ENCODE measurements at places on chromosomes 1 and 21. TPM values are rescaled to one million over a fixed set of nuclear protein-coding genes. Genes with fewer than 3 reads are reported as not detected.
A peak's percentile ranks its signal among the peaks of the same experiment; 100 is the strongest.

GRCh38 chr1:38361566-38361965 lies 315.0 kb upstream of the POU3F1 start:
- no peaks in the 10 kb centered on the region for H3K27me3 ChIP-seq
- H3K4me3 ChIP-seq, result no peak overlapping the region
- no peaks in the 10 kb centered on the region for H3K4me1 ChIP-seq
- H3K27ac ChIP-seq, result no peak overlapping the region

DNA sequence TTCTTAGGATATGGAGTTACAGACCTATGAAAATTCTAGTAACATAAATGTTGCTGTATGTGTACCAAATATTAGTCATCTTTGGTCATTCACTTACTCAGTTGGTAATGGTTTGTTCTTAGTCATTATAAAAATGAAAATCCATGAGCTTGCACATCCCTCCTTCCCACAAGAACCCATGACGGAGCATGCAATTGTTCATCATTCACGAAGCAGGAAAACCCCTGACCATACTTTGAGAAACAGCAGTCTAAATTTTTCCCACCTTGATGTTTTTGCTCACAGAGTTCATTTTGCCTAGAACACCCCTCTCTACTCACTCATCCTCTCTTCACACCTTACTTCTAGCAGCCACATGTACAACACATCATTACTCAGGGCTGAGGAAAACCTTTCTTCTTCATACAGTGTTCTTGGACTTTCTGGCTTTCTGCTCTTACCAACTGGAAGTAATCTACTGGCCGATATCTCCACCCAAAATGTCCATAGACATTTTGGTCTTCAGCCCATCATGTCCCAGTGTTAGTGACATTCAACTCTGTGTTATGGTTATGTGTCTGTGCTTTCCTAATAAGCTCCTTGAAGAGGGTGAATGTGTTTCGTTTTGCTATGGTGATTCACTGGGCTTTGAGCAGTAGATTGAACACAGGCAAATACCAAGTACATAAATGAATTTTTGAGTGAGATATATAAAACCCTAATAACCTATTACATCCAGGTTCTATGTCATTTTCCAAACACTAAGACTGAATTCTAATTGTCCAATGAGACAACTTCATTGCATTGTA lies 189.9 kb downstream of the ZC3H11B start:
- H3K36me3 ChIP-seq, result no peaks in the 10 kb centered on the region
- no peak overlapping the region for H3K4me3 ChIP-seq
- no peaks in the 10 kb centered on the region for H3K4me1 ChIP-seq
- no peak for DNase-seq

GRCh38 chr1:150558303-150558704 lies 9.1 kb downstream of the ADAMTSL4 start:
- no peak for DNase-seq
- H3K27ac ChIP-seq, result no peak overlapping the region
- H3K4me3 ChIP-seq, result no peak overlapping the region
- no peaks in the 10 kb centered on the region for H3K27me3 ChIP-seq

DNA sequence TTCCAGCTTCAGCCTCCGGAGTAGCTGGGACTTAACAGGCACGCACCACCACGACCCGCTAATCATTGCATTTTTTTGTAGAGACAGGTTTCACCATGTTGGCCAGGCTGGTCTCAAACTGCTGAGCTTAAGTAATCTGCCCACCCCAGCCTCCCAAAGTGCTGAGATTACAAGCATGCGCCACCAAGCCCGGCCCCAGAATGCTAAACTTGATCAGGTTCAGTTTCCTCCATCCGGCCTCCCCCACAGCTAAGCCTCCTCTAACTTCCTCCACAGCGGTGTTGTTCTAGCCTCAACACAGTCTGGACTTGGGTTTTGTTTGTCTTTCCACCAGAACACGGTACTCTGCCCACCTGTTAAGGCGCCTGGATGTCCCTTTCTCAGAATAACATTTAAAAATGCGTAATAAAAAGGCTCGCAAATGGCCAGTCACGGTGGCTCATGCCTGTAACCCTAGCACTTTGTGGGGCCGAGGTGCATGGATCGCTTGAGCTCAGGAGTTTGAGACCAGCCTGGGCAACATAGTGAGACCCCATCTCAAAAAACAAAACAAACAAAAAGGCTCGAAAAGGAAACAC lies 2.4 kb downstream of the PARP1 start:
- H3K36me3 ChIP-seq, result peaks cover 21% of the 10 kb centered on the region
- no peak overlapping the region for H3K4me3 ChIP-seq
- no peak overlapping the region for H3K27ac ChIP-seq
- H3K27me3 ChIP-seq, result no peaks in the 10 kb centered on the region
- H3K4me1 ChIP-seq, result peaks cover 40% of the 10 kb centered on the region

The SLC2A1 gene
- total RNA-seq, result 36.7 TPM

The BTBD8 gene
- 3.1 TPM for total RNA-seq

DNA sequence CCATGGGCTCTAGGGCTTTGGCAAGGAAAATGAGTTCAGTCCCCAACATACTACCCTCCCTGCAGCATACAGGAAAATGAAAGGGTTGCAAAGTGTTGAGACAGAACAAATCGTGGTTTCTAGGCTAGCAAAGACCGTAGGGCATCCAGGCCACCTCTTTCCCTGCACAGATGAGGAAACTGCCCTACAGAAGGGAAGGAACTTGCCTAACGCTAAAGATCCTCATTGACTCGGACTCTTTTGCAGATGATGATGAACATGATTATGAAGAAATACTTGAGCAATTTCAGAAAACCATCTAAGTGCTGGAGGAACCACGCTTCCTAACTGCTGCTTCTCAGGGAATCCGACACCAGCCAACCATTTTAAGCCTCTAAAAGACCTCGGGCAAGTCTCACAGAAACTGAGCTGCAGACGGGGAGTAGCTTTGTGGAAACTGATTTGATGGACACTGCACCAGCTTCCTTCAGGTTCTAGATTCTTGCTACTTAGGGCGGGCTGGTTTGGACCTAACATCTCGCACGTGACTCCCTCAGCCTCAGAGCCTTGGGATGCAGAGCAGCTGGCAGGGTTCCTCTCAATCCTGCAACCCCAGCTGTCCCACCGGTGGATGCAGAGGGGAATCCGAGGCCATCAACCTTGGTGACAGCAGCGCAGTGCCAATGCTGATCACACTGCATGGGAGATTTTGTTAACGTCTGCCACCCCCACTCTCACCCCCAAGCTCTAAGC lies 13.4 kb downstream of the THEMIS2 start:
- H3K4me3 ChIP-seq, result no peak overlapping the region
- H3K27me3 ChIP-seq, result no peaks in the 10 kb centered on the region
- no peaks in the 10 kb centered on the region for H3K4me1 ChIP-seq
- DNase-seq, result no peak
- no peak overlapping the region for H3K27ac ChIP-seq

The COL8A2 gene
- total RNA-seq, result 0.24 TPM

GRCh38 chr1:178091986-178092745 lies 1.7 kb upstream of the RASAL2 start:
- no peak overlapping the region for H3K27ac ChIP-seq
- H3K4me3 ChIP-seq, result peak overlapping the region; percentile 92
- peaks cover 17% of the 10 kb centered on the region for H3K4me1 ChIP-seq

DNA sequence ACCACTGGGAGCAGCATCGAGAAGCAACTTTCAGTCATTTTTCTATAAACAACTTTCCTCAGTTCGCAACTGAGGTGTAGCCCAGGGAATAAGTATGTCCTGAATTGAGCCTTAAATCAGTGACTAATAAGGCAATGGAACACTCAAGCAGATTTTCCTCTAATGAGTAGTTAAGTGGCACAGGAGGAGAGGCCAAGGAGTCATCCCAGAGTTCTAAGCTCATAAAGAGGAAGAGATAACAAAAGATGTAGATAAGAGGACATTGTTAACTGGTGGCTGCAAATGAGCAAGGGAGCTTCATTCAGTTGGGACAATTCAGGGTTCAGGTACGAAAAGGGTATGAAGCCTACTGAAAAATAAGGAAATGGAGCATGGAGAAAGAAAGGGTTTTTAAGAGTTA lies 64.5 kb downstream of the LRRC40 start:
- H3K27ac ChIP-seq, result no peak overlapping the region
- H3K4me1 ChIP-seq, result no peaks in the 10 kb centered on the region
- DNase-seq, result no peak
- H3K36me3 ChIP-seq, result peaks cover 6% of the 10 kb centered on the region

- no peak for DNase-seq
- no peak overlapping the region for H3K4me3 ChIP-seq
These were observed 6.2 kb upstream of the TEX50 start for GRCh38 chr1:173628888-173629287.

GRCh38 chr1:173164686-173165085 lies 42.4 kb downstream of the TNFSF4 start:
- no peak overlapping the region for H3K4me3 ChIP-seq
- no peak overlapping the region for H3K27ac ChIP-seq

The PCBP3 gene
- 25.6 TPM for total RNA-seq

The DCST2 gene
- total RNA-seq, result not detected

The KRTAP10-10 gene
- total RNA-seq, result not detected

GRCh38 chr1:33276573-33277298 lies 20.4 kb downstream of the ZNF362 start:
- no peaks in the 10 kb centered on the region for H3K4me1 ChIP-seq
- H3K36me3 ChIP-seq, result peaks cover 22% of the 10 kb centered on the region
- DNase-seq, result no peak

DNA sequence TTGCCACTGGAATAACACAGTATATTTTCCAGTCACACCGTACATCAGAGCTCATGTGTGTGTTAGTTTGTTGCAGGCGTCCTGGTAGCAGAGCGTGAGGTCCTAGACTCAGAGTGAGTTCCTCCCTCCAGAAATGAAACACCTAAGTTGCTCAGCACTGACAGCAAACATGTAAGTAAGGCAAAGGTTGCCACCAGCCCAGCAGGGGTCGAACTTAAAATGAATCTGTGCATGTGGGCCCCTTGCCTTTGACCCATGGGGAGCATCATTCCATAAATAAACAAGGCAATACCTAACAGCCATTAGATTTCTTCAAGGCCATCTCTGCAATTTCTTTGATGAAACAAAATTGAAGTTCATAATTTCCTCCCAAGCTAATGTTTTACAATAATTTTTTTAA lies 125.3 kb upstream of the ERG start:
- no peaks in the 10 kb centered on the region for H3K36me3 ChIP-seq
- H3K27me3 ChIP-seq, result peaks cover 4% of the 10 kb centered on the region
- no peak overlapping the region for H3K27ac ChIP-seq
- no peaks in the 10 kb centered on the region for H3K4me1 ChIP-seq
- H3K4me3 ChIP-seq, result no peak overlapping the region
- no peak for DNase-seq

DNA sequence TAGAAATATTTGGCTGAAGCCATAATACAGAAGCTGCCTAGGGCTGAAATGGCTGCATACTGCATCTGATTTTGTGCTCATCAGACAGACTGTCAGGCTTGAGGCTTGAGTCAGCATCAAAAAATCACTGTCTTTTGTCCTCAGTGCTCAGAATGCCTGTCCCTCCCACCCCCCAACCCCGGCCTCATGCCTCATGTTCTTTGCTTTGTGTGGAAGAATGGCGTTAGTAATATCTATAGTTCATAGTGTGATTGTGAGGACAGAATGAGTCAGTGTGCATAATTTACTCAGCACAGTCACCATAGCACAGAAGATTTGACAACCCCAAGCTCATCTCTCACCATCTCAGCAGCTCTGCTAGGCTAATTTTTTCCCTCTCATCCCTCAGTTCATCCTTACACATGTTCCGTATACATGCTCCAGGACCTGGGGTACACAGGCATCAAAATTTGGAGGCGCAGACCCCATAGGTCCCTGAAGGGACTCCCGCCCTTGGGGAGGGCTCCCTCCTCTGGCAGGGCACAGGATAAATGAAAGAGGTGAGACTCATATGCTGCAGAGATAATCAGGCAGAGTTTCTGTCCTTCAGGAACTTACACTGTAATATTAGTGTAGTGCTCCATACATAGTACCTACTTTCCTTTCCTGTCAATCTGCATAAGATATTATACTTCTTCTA lies 159.1 kb upstream of the C8B start:
- no peaks in the 10 kb centered on the region for H3K27me3 ChIP-seq
- H3K27ac ChIP-seq, result no peak overlapping the region
- peak; percentile 63 for DNase-seq
- H3K4me1 ChIP-seq, result peaks cover under 1% of the 10 kb centered on the region

GRCh38 chr1:160006312-160006940 lies 25.4 kb downstream of the PIGM start:
- H3K4me3 ChIP-seq, result no peak overlapping the region
- H3K27me3 ChIP-seq, result no peaks in the 10 kb centered on the region
- H3K36me3 ChIP-seq, result no peaks in the 10 kb centered on the region
- no peaks in the 10 kb centered on the region for H3K4me1 ChIP-seq

- peaks cover 55% of the 10 kb centered on the region for H3K27me3 ChIP-seq
- H3K4me1 ChIP-seq, result no peaks in the 10 kb centered on the region
- DNase-seq, result no peak
- no peaks in the 10 kb centered on the region for H3K36me3 ChIP-seq
- no peak overlapping the region for H3K4me3 ChIP-seq
- H3K27ac ChIP-seq, result no peak overlapping the region
These were observed 56.0 kb downstream of the KCNJ15 start for GRCh38 chr21:38312822-38313221.

The VWA5B1 gene
- not detected for total RNA-seq

DNA sequence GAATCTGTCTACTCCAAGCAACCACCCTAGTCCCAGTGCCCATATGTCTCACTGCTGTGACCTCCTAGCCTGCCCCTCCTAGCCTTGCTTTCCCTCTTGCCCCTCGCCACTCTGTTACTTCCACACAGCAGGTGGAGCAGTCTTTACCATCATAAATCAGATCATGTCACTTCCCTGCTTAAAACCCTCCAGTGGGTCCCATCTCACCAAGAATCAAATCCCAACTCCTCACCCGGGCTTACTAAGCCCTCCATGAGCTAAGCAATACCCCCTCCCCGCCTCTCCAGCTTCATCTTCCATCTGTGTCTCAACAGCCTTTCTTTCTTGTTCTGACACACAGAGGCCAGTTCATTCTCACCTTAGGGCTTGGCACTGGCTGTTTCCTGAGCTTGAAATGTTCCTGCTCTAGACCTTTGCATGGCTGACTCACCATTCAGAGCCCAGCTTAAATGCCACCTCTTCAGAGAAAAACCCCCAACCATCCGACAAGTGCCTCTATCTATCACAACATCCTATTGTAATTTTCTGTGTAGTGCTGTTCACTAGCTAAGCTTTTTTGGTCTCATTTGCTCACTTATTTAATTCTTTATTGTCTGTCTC lies 22.3 kb downstream of the KNCN start:
- no peaks in the 10 kb centered on the region for H3K36me3 ChIP-seq
- peaks cover 28% of the 10 kb centered on the region for H3K4me1 ChIP-seq
- no peak overlapping the region for H3K27ac ChIP-seq
- H3K27me3 ChIP-seq, result peaks cover 28% of the 10 kb centered on the region
- DNase-seq, result no peak

The FCN3 gene
- not detected for total RNA-seq

The SERTAD4 gene
- total RNA-seq, result 8.0 TPM

DNA sequence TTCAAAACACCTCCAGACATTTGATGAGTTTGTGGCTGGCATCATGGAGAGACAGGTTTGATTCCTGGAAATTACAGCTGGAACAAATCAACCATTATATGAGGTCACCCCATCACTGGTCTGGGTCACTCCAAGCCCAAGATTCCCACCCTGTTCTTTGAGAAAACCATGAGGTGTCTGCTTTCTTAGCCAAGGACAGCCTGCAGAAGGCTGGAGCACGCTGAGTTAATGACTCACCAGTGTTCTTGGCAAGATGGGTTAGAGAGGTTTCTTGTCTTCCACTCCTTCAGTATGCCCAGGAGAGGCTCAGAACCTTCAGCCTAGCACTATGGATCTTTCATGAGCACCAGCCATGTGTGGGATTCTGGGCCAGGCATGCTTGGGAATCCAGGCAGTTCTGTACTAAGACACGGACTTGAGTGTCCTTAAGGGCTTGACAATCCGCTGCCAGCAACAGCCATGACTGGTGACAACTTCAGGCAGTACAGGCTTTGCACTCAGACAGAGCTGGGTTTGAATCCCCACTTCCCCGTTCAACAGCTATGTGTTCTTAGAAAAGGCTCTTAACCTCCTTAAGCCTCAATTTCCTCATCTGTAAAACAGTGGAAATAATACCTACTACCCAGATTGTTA lies 43.9 kb downstream of the GRHL3 start:
- H3K36me3 ChIP-seq, result no peaks in the 10 kb centered on the region
- H3K27ac ChIP-seq, result no peak overlapping the region
- H3K27me3 ChIP-seq, result no peaks in the 10 kb centered on the region
- DNase-seq, result no peak
